Islet precursor cell (in vitro differentiated cells): ENCODE measurements at places on chromosomes 3 and 15.

DNA sequence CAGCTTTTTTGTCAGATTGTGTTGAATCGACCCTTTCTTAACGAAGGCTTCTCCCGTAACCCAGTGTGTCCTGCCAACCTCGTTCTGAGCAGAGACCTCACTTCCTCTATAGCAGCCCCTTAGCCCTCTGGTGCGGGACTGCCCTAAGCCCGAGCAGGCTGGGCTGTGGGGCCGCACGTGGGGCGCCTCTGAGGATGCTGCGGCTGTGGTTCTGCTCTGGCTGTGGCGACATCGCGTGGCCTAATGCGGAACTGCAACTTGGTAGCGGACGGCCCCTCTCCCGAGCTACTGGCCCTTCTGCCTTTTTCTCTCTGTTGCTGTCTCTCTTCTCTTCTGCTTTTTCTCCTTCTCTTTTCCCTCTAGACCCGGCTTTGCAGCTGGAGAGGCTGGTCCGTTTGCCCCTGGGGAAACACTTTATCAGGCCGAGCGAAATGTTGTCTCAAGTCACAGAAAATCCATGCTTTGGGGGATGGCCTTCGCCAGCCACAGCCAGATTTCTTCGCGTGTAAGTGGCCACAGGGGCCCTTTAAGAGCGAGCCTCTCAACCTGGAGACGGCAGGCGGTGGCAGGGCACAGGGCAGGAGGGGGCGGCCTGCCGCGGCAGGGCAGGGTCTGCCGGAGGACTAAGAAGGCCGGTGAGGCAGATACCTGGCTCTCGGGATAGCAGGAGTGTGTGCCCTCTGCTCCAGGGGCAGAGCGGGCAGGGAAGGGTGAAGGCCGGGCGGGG, 19.4 kb upstream of the KIF23 start:
- DNase-seq, result peak; percentile 87

GRCh38 chr3:141649871-141650270, 88.2 kb upstream of the RNF7 start:
- no peak for DNase-seq

DNA sequence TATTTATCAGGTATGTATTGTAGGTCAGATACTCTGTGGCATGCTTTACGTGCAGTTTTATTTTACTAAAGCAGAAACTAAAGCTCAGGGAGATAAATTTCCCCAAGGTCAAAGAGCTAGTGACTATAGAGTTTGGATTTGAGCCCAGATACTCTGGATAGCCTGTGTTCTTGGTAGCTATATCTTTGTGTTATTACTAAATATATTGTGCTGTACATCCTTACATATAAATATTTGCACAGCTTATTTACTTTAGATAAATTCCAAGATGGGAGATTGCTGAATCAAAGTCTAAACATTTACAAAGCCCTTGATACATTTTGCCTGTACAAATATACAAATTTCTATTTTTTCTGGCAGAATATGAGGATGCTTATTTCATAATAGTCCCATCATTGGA, 660.9 kb upstream of the NAALADL2 start:
- no peak for DNase-seq

GRCh38 chr15:51348688-51349087, 7.2 kb downstream of the GLDN start:
- no peak for DNase-seq

GRCh38 chr15:67843571-67844387, 3.9 kb upstream of the RNU6-1 start:
- peak; percentile 99 for DNase-seq

GRCh38 chr15:78907577-78907976, 34.9 kb downstream of the MORF4L1 start:
- DNase-seq, result no peak

DNA sequence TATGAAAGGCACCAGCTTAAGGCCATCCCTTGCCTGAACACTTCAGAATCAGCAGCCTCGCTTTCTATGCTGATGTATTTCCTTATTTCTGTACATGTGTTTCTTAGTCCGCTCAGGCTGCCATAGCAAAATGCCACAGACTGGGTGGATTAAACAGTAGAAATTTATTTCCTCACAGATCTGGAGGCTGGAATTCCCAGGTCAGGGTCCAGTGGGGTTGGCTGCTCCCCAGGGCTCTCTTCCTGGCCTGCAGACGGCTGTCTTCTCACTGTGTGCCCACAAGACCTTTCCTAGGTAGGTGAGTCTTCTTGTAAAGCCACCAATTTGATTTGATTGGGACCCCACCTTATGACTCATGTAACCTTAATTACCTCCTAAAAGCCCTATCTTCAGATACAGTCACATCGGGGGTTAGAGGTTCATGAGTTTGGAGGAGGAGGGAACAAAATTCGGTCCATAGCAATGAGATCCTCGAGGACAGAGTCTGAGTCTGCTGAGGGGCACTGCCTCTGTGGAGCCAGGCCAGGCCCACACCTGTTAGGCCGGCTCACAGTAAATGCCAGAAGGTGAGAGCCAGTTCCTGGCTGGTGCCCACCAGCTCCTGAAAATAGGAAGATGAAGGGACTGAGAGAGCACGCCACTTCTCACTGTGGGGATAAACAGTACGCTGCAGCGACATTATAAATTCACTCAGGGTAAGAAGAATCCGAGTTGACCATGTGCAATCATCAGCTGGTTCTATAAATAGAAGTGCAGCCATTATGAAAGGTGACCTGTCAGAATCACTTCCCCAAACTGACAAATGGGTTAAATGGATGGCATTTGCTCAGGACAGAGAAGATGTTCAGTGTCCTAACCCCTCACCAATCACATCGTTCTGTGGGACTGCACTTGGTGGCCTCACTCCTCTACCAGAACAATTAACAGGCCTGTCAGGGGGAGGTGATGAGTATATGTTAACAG, 41.1 kb downstream of the CTXND1 start:
- DNase-seq, result no peak

DNA sequence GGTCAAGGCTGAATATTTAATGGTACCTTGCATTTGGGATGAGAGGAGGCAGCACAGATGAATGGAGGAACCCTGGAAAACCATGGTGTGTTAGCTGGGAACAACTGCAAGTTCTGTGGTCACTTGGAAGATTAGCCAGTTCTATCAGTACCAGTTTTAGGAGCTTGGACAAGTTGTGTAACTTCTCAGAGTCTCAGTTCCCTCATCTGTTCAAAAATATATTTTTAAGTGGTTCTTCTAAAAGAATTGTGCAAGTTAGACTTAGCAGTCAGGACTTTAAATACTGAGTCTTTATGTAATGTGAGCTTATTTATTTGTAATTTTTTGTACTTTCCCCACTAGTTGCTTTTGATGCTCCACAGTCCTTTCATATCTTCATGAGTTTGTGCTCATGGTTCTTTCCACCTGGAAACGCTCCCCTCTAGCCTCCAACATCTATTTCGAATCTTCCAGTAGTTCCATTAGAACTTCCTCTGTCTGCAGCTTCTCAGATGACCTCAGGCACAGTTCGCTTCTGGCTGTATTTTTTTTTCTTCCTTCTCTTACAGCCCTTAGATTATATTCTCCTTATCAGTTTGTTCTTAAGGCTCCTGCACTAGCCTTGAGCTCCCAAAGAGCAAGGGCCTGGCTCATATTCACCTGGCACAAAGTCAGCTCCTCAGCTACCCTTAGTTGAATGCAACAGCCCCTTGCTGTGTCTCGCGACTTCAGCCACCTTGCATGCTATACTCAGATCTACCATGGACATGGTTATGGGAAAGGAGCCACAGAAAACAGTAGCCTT, 27.1 kb downstream of the ITPR1 start:
- DNase-seq, result no peak

DNA sequence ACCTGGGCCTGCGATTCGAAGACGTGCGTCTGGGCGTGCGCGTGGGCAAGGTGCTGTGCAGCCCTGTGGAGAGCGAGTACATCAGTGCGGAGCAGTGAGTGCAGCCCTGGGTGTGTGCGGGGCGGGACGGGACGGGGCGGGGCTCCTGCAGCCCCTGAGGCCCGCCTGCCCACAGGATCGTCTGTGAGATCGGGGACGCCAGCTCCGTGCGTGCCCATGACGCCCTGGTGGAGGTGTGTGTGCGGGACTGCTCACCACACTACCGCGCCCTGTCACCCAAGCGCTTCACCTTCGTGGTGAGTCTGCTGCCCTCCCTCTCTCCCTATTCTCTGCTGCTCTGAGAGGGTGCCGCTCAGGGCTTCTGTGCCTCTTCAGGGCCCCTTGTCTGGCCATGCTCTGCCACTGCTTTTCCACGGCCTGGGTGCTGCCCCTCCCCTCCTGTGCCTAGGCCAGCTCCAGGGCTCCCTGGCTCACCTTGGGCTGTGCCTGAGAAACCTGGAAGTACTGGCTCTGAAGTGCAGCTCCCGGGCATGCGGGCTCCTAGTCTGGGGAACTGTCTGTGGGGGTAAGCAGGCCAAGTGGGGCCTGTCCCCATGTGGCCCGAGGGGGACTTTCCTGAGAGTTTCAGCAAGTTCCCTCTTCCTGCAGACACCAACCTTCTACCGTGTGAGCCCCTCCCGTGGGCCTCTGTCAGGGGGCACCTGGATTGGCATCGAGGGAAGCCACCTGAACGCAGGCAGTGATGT, 31.8 kb downstream of the PLXNA1 start:
- DNase-seq, result no peak

DNA sequence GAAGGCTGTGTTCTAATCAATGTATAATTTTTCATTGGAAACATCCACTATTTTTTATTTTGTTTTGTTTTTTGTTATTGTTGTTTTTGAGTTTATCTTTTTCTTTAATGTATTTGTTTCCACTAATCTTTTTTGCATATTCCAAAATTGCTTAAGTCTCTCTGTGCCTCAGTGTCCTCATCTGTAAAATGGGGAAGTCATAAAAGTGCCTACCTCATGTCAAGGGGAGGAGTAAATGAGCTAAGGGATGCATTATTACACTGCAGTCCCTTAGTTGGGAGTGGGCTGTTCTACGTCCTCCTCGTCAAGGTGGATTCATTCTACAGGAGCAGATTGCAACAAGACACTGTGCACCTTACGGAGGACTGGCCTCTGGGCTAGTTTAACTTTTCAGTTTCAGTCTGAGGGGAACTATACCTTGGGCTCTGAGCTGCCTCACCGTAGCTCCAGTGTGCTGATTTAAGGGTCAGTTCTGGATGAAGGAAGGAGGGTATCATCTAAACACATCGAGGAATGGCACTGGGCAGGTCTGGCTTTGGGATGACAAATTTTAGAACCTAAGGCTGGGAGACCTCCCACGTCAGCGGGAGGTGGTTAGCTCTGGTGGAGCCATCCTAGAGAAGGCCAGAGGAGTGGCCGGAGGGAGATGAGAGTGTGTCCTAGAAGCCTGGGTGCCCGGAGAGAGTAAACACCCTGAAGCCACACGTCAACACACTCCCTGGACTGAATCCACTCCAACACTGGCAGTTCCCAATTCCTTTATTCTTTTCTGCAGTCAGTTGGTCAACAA, 5.1 kb upstream of the SRP14 start:
- DNase-seq, result peak; percentile 27

GRCh38 chr15:91050128-91050455, 27.7 kb upstream of the VPS33B start:
- peak; percentile 4 for DNase-seq

- DNase-seq, result peak; percentile 63
Measured at GRCh38 chr15:79035111-79035601, 55.4 kb downstream of the RASGRF1 start.

DNA sequence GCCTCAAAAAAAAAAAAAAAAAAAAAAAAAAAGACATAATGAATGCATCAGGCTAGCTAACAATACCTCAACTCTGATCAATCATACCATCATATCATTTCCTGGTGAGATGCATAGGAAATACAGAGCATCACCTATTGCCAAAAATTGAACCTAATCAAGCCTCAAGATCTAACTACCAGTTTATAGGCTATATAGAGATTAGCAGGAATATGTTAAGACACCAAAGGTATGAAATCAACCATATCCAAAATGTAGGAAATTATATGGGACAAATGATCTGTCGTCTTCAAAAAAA, 387 bp upstream of the VPS33B start:
- no peak for DNase-seq

DNA sequence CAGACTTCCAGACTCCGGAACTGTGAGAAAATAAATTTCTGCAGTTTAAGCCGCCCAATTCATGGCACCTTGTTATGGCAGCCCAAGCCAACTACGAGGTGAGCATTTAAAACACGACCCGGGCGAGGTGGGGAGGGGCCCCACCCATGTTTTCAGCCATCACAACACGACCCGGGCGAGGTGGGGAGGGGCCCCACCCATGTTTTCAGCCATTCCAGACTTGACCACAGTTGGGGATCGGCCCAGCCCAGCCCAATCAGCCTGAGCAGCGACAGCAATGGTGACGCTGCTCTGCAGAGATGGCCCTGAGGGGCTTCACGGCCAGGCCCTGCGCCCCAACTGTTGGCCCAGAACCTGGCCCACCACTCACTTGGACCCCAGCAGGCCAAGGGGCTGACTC, 93.1 kb downstream of the ATP10A start:
- no peak for DNase-seq

DNA sequence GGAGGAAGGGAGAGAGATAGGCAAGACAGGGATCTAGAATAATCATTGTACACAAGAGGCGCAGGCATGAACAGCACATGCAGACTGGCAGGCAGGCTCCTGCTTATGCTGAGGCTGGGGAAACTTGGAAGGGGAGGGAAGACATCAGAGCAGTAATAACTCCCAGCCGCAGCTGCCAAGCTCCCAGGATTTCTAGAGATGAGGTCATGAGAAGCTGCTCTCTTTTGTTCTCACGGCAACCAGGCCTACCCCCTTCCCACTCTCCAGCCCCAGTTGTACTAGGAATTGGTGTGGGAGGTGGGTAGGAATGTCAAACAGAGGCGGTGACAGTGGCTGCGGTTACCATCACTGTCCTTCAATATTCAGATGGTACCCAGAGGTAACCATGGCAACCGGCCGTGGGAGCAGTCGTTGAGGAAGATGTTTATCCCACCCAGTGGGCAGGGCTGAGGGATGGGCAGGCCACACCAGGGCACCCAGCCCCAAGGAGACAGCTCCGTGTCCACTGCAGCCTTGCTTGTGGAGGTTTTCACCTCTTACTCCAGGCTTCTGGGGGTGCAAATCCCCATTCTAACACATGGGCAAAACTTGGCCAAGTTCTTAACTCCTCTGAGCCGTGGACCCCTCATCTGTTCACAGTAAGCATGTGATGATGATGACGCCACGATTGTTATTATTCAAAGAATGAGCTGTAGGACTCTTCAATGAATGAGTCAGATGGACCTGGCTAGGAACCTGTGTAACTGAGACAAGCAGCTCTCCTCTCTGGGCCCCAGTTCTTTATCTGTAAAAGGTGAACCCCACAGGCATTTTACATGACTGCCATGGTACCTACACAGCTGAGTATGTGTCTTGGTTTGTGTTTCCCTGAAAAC, 360.8 kb upstream of the PROK2 start:
- no peak for DNase-seq

DNA sequence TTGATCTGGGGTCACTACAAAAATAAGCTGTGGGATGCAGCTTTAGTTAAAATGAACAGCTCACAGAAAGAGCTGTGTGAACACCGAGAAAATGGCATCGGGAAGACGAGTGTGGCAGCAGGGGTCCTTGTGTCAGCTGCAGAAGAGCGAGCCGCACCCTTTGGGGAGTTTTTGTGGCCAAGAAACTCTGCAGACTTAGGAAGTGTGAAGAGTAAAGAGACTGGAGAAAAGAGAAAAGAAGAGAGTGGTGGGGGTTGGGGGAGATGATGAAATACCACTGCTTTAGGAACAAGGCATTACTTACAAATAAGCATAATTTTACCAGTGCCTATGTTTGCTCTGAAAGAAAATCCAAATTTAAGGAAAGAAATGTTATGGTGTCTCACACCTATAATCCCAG, 147.8 kb downstream of the LRRC28 start:
- DNase-seq, result no peak
